ENCODE measurements at places on chromosomes 1 and 21.

DNA sequence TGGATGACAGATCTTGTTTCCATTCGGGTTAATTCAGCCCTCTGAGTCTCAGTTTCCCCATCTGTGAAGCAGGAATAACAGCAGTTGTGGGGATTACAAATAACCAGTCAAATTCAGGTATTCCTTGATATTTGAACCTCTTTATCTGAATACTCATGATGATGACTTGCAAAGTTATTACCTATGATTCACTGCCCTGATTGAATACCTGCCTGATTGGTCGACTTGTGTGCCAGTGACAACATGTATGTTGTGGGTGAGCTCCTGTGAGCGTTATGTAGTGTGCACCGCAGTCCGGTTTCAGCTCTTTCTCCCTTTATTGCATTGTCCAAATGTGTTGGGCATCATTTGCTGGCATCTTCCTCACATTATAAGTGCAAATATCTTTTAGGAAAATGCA lies 9.5 kb upstream of the TMEM61 start:
- DNase-seq = no peak

- DNase-seq = no peak
Observed at GRCh38 chr1:159204161-159205141, at the start of gene ACKR1. TSS of gene ACKR1 (plus strand) at chr1:159204875. CDS start at chr1:159204960, 85 bp downstream.

DNA sequence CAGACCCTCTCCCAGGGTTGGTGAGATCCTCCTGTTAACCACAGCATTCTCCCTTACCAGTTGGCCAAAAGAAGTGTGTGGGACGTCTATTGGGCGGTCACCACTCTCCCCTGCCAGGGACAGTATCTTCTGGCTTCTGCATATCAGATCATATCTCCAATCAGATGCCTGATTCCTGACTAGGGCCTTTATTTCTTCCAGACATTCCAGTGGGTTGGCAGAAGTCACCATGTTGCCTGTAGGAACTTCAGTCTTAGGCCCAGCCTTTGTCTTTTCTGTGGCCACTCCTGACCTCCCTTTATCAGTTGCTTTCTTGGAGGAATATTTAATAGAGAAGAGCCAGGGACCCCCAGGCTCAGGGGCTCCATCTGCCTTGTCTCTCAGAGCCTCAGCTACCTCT lies 130.4 kb upstream of the F3 start:
- no peak for DNase-seq

DNA sequence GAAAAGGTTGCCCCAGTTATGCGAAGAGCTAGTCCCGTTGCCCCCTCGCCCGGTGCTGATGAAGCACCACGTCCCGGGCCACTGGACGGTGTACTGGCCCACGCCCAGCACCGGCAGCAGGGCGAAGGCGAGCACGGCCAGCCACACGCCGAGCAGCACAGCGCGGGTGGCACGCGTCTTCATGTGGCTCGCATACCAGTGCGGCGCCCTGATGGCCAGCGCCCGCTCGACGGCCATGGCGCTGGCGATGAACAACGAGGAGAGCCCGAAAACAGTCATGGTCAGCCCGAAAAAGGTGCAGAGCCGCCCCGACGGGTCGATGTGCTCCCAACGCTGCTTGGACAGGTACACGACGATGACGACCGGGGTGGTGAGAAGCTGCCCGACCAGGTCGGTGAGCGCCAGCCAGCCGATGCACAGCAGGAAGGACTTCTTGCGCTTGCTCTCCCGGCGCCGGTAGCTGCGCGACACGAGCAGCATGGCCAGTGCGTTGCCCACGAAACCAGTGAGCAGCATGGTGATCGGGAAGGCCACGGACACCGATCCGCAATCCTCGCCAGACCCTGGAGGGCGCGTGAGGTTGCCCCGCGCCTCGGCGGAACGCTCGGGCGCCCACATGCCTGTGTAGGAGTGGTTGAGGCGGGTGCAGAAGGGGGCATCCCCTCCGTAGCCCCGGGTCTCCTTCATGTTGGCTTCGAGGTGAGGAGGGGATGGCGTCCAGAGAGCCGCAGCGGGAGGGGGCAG lies 553 bp downstream of the PTGER3 start:
- DNase-seq = no peak

- DNase-seq = no peak
Observed at GRCh38 chr1:242411901-242412300, 112.6 kb downstream of the PLD5 start.

DNA sequence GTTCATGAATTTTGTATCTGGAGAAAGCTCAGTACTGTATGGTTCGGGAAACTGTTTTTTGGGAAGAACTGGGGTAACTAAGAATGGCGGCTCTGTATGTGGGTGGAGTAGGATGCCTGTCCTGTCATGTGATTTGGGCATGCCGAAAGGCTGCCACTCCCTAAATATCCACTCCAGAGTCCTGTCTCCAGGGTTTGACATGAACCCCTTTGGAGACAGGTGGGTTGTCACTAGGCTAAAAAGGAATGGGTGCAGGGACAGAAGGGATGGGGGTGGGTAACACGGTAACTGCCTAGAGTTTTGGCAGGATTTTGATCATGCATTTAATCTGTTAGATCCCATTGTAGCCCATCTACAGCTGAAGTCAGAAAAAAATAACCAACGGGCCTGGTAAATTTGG lies 150.1 kb downstream of the KCNJ6 start:
- DNase-seq = no peak

DNA sequence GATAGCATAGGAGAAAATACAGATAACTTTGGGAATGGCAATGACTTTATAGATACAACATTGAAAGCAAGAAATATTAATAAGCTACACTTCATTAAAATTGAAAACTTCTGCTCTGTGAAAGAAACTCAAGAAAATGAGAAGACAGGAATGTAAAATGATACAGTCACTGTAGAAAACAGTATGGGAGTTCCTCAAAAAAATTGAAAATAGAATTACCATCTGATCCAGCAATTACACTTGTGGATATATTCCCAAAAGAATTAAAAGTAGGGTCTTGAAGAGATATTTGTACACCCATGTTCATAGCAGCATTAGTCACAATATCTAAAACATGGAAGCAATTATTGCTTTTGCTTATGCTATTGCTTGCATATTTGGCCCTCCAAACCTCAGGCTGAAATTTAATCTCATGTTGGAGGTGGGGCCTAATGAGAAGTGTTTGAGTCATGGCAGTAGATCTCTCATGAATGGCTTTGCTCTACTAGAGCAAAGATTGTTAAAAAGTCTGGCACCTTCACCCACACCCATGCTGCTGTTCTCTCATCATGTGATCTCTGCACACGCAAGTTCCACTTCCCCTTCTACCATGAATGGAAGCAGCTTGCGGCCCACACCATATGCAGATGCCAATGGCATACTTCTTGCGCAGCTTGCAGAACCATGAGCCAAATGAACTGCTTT lies 15.3 kb upstream of the AHCYL1 start:
- DNase-seq = no peak

GRCh38 chr1:159406821-159407220 lies 25.2 kb upstream of the OR10J4 start:
- no peak for DNase-seq

- DNase-seq = no peak
Observed at GRCh38 chr1:183945428-183946319, 91.9 kb downstream of the COLGALT2 start.

DNA sequence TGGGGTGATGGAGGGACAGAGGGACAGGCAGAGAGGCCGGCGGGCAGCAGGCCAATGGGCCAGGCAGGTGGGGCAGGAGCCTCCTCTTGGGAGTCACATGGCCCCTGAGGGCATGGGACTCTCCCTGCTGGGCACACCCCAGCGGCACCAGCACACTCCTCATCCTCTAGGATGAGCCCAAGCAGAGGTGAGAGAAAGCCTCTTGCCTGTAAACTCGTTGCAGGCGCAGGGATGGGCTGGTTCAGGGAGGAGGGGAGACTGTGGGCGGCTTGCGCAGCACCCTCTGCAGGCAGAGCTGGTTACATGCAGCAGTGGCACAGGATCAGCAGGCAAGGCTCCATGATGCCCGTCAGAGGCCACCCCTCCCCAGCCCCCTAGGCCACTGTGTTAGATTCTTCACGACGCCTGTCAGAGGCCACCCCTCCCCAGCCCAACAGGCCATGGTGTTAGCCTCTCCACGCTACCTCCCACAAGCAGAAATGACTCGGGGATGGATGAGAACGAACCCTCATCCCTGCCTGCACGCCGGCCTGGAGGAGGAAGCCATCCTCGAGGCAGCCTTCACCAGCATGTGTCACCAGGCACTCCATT lies 209.7 kb upstream of the VAMP3 start:
- no peak for DNase-seq

DNA sequence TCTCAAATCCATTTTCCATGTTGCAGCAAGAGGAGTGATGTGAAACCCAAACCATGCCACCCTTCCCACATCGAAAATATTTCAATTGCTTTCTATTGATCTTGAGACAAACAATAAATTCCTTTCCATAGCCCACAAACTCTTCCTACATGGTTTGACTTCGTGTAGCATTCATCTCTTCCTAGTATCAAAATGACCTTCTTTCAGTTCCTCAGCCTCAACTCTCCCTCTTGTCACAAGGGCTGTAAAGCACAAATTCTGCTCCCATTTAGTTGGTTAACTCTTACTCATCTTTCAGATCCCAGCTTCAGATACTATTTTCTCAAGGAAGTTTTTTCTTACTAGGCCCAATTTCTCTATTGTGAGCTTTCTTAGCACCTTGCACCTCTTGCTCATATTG lies 99.0 kb downstream of the ZNF281 start:
- no peak for DNase-seq

DNA sequence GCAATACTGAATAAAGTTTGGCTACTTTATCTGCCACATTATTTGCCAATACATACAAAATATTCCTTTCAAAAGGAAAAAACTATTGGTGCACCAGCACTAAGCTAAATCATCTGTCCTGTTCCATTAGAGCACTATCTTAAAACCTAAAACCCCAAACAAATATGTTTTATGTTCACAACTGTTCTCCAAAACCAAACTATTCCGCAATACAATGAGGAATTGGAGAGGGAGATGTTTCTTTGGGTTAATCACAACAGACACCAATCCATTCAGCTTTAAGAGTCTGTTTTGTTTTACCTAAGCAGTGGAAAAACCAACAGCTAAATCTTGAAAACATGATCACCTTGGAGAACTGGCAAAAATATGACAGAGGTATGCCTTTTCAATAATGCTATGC lies 85.1 kb downstream of the ZNF644 start:
- DNase-seq = no peak

DNA sequence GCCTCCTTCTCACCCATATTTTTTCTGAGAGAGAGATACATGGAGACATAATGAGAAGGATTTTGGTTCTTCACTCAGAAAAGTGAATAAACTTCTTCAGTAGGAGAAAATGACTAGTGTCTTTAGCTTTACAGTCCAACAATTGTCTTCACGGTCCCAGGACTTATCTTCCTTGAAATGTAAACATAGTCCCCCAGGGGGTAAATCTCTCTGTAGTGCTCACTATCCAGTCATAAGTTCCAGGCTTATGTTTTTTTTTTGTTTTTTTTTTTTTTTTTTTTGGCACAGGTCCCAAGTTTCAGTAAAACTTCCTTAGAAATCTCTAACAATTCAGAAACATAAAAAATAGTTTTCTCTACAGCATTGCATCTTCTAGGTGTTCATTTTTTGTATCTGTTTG lies 890.2 kb upstream of the B3GALT2 start:
- no peak for DNase-seq
